ENCODE measurements at places on chromosomes 6 and 20. TPM values are rescaled to one million over a fixed set of nuclear protein-coding genes. Genes with fewer than 3 reads are reported as not detected.
A peak's percentile ranks its signal among the peaks of the same experiment; 100 is the strongest.

DNA sequence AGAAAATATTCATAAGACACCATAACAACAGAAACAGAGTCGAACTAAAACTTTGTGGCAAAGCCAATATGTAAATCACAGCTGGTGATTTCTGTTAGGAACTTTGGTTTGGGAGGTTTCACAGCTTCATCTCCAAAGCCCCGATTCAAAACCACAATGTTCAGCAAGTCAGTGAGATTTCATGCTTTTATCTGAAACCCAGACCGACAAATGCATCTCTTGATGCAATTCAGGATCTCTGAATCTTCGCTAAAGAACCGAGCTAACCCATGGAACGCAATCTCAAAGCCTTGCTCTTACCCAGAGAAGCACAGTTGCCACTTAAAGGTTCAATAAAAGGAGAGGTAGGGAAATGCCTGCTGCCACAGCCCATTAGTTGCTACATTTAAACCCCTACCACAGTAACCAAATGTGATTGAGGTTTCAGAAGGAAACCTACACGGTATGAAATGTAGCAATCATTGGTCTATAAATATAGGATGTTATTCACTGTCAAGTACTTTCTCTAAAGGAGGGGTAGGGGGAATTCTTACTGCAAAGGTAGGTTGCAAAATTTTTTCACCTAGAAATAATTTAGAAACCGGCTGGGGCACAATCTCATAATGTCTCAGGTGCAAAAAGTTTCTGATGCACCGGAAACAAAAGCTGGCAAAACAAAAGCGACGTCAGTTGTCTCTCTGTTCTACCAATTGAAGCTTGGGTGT, 381.0 kb upstream of the ARID1B start:
- peak; percentile 2 for DNase-seq

- DNase-seq = peak; percentile 27
Observed at GRCh38 chr6:128516514-128516898, 3.9 kb downstream of the PTPRK start.

GRCh38 chr6:133502441-133503335, 261.5 kb downstream of the EYA4 start:
- DNase-seq = peak; percentile 83

DNA sequence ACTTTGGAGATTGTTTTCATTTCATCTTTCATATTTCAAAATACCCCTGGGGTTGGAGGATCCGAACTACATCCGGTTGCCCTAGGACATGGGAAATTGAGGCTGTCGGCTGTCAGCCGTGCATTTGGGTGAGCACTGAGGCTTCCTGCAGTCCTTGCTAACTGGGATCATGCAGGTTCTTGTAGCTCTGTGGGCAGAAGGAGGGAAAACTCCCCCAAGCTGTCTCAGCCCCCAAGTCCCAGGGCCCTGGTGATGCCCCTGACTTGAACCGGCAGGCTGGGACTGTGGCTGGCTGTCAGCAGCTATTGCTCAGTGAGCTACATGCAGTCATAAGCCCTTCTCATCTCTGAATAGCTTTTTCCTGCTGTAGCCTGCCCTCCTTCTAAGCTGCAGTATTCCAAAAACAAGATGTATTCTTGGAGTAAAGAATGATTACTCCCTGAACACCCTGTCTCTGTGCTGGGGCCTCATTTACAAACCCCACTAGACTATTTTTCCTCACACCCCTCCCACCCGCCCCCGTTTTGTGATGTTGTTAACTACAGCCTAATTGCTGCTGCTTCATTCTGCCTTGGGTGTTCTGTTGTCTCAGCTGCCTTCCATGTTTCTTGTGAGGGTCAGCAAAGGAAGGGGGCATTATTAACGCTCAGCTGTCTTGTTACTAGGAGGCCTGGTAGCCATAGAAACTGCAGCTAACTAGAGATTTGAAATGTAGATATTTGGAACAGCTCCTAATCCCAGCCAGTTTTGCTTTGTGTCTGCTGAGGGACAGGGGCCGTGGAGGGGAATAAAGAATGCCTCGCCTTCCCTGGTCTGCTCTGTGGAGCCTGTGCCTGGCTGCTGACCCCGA, 18.1 kb downstream of the MTRES1 start:
- DNase-seq = peak; percentile 51

DNA sequence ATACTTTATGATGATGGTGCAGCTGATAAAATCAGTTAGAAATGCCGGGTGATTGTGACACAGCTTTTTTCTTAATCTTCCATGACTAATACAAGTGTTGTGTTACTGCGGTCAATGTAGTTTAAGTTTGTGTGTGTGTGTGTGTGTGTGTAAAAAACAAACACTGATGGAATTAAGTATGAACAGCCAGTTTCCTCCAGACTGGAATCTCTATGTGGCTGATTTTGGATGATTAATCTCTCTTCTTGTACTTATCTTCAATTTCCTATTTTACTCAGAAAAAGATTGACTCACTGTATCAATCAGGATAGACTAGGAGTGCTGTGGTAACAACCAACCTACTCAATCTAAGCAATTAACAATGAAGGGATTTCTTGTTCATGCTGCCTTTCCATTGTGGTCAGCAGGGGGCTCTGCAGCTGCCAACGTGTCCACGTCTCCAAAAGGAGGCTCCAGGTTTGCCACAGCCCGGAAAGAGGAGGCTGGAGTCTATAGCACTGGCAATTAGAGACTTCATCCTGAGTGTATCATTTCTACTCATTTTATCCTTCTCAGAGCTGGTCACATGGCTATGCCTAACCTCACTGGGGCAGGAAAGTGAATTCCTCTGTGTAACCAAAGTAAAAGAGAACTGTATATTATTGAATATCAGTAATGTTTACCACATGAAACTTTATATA, 107.7 kb downstream of the CD109 start:
- peak; percentile 94 for DNase-seq

DNA sequence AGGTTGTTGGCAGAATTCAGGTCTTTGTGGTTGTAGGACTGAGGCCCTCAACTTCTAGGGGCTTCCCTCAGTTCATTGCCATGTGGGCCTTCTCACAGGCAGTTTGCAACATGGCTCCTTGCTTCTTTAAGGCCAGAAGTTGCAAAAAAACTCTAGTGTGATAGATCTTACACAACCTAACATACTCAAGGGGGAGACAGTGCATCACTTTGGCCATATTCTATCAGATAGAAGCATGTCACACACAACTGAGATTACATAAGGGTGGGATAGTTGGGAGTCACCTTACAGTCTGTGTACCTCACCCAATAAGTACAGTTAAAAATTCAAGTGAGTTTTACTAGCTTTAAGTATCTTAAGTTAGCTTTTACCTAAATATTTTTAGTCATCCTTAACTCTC, 1.6 kb downstream of the SIRPD start:
- DNase-seq = no peak

DNA sequence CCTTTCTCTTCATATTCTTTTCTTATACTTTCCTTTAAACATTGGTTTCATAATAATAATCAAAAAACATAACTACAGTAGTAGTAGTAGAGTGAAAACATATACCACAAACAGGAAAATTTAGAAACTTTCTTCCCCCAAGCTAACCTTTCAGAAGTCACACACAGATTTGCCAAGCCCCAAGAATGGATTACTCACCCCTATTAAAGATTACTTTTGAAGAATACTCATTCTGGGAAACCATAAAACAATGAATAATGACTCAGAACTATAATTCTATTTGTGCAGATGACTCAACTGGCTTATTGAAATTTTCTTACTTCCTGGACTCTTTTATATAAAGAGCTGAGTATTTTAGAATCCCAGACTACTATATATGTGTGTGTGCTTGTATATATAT, 119.4 kb upstream of the GJE1 start:
- DNase-seq = no peak

DNA sequence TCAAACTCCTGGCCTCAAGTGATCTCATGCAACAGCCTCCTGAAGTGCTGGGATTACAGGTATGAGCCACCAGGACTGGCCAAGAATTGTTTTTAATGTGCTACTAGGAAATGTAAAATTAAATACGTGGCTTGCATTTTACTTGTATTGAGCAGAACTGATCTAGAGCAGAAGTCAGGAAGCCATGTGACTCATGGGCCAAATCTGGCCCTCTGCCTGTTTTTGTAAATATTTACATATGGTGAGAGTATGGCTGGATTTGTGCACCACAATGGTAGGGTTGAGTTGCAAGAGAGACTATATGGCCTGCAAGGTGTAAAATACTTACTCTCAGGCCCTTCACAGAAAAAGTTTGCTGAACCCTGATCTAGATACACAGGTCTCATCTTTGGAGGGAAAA, 75.8 kb downstream of the LAMP5 start:
- no peak for DNase-seq

DNA sequence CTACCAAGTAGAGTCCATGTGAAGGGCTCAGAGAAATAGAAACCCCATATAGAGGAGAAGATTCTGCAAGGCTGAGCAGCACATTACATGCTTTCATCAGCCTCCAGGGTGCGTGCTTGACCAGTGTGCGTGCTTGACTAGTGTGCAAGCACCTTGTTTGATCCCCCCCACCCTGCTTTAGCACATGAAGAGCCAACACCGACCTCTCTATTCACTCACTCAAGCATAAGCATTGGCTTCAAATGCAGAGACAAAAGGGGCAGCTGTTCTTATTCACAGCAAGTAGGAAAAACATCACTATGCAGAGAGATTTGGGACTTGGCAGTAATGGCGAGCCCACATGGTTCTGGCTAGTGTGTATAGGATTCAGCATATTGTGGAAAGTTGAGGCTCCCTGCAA, 278.7 kb upstream of the RNF217 start:
- DNase-seq = no peak

DNA sequence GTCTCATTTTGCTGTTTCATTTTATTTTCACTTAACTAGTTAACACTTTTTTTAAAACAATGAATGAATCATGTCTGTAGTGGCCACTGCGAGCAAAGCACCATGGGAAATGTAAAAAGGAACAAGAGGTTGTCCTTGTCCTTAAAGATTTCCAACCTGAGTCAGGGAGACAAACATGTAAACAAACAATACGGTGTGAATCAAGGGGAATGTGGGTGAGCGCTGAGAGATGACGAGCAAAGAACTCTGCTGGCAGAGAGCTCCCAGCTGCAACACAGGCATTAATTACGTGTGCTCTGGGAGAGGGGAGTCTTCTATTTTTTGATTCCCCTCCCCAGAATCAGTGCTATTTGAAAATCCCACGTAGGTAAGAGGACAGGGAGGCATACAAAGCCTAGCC, 84.3 kb downstream of the ATXN1 start:
- DNase-seq = no peak

GRCh38 chr6:33652002-33652401, 30.9 kb downstream of the ITPR3 start:
- no peak for DNase-seq

- DNase-seq = no peak
Observed at GRCh38 chr20:41364236-41364855, 2.3 kb downstream of the EMILIN3 start.

DNA sequence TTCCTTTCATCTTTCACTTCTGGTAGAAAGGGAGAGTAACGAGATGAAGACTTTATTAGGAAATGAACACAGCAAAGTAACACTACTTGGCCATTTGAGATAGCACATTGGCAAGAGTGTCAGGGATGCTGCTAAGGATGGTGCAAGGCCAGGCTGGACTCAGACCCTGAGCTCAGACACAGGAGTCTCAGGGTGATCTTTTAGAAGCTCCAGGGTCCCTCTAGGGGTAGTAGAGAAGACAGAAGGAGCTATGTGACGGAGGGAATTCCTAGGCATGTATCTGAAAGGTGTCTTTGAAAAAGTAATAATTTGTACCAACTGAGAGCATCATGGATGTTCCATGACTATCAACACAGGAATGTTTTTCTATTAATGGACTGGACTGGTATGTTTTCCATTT, 436.5 kb downstream of the DHX35 start:
- DNase-seq = no peak

DNA sequence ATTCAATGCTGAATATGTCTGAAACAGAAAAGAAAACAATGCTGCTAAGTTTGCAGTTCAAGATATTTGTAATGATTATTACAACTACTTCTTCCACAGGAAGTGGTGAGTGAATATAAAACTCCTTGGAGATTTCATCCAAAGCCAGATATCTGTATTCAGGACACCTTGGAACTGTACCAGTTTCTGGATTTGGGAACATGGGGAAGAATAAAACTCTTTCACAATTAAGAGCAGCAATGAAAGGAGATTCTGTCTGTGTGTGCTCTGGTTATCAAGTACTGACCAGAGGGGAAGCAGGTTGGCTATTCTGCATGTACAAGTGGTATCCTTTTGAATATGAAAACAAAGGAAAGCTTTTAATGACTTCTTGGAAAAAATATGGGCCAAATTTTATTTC, 21.1 kb downstream of the ELOVL2 start:
- DNase-seq = no peak

Gene TOX2
- 7.9 TPM for total RNA-seq

Gene SMPDL3A
- 27.8 TPM for total RNA-seq

Gene CALHM5
- 2.4 TPM for total RNA-seq

Gene C20orf144
- total RNA-seq = 0.42 TPM

Gene ARMH2
- not detected for total RNA-seq

Gene CST4
- total RNA-seq = not detected

Gene HLA-DPB1
- not detected for total RNA-seq

Gene ZNF391
- 0.18 TPM for total RNA-seq

Gene OR2B6
- not detected for total RNA-seq

Gene ZBTB24
- 17.5 TPM for total RNA-seq

Gene TMEM244
- not detected for total RNA-seq

Gene ECI2
- total RNA-seq = 69.4 TPM
